ENCODE measurements at places on chromosomes 1 and 21.

DNA sequence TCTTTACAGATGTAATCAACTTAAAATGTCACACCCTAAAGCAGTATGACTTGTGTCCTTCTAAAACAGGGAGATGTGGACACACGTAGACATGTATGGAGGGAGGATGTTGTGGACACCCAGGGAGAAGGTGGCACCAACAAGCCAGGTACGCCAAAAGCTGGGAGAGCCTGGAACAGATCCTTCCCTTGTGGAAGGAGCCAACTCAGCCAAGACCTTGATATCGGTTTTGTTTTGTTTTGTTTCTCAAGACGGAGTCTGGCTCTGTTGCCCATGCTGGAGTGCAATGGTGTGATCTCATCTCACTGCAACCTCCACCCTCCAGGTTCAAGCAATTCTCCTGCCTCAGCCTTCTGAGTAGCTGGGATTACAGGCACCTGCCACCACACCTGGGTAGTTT is 45.6 kb downstream of the CHAF1B start:
- no peak for DNase-seq

DNA sequence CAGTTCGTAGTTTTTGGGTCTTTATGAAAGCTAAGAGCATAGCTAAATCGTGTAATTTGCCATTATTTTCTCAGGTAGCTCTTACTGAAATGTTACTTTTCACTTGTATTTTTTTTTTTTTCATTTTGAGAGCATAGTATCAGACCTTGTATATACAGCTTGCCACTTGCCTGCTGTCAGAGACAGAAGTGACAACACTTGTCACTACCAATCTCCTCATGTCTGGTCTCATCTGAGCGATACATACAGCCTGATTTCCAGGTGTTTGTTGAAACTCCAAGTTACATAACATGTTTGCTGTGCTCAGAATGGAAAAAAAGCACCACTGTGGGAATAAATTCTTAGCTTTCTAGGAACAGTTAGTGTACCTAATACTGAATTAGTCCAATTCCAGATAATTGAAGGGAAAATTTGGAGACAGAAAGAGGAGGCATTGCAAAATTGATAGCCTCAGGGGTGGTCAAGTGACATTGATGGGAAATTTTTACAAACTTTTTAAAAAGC is 621.4 kb upstream of the PKN2 start:
- no peak for DNase-seq

DNA sequence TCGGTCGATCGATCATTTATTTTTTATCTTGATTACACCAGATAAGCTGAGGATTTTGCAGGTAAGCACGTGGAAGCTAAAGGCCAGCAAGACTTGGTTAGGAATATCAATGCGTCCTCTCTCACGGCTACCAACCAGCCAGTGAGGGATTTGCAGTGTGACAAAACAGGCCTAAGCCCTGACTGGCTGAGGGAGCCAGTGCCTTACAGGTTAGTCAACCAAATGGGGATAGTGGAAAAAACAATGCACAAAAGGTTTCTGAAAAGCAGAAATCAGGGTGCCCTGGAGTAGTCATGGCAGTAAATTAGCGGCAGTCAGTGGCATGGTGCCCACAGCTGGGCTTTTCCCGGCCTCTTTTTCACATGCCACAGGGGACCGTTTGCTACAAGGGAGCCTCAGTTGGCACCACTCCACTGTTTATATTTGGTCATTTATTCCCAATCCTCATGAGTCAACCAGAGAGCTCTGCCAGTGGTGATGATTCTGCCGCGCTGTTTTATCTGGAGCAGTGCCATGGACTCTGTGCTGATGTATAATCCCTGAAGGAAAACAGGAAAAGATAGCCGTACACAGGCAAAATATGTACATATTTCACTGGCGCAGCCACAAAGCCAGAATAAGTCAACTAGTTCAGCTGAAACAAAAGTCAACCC is 167.6 kb downstream of the RHOU start:
- DNase-seq = peak; percentile 97

- DNase-seq = no peak
Observed at GRCh38 chr1:112791723-112792104, 76.6 kb upstream of the PPM1J start.

- DNase-seq = no peak
Observed at GRCh38 chr1:100400404-100400803, 48.1 kb downstream of the CDC14A start.

DNA sequence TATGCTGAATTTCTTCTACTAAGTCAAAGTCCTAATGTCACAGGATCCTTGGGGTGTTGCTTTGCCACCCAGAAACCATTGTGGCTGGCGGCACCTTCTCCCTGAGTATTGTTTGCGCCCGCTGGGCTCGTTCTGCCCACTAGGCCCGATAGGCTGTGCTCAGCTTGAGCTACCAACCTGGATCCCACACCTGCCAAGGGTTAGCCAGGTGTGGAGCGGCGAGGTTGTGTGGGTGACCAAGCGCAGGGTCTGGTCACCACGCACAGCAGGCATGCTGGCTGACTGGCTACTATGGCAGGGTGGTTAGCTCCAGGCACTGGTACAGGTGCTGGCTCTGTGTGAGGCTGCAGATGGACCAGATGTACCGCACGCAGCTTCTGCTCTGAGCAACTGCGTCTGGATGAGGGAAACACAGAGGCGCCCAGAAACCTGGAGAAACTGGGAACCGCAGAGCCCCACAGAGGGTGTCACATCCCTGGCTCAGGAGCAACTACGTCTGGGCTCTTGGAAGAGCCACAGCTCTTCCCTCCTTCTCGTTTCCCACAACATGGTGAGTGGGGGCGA is 50.3 kb upstream of the SCYL3 start:
- no peak for DNase-seq

DNA sequence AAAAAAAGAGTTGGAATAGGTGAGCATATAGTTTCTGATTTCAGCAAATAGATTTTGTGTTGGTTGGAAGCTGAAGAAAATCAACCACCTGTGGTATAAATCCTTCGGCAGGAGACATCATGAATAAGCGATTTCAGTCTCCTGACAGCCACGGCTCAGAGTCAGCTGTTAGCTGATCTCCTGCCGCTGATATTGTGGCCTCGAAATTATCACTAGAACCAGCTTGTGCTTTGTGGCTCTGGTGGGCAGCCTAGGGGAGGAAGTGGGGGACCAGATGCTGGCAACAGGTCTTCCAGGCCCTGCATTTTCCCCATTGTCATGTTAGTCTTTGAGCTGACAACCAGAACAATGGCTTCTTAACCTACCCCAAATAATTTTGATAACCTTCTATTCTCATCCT is 842 bp upstream of the GCSAML start:
- no peak for DNase-seq

DNA sequence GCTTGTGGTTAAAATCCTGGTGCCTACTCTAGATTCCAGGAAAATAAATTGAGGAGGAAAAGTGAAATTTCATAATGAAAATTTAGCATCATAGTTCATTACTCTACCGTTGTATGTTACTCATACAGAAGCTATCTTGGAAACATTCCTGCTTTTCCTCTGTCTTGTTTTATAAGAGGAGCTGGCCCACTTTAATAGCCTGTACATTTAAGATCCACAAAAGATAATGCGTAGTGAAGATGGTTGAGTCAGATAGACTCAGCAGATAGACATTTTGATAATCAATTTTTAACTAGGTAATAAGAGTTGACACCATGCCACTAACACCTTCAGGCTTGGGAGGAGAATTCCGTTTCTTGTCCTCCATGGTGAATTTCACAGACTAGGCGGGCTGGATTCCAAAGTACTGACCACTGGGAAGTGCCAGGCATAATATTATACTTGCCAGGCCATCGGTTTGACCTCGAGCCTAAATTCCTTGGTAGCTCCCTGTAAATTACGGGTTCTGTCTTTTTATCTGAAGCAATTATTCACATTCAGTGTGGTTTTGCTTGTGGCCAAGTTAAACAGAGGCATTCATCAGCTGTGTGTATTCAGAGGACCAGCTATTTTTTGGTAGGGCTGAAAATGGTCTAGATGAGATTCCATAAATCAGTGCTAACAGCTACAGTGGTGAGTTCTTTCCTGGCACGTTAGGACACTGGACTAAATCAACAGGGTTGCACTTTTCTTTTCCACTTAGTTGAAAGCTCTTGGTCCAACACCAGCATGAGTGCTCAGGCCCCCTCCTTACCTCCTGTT is 111.9 kb upstream of the KAZN start:
- peak; percentile 57 for DNase-seq

- DNase-seq = peak; percentile 28
Observed at GRCh38 chr1:24914226-24915069, 15.6 kb downstream of the RUNX3 start.

DNA sequence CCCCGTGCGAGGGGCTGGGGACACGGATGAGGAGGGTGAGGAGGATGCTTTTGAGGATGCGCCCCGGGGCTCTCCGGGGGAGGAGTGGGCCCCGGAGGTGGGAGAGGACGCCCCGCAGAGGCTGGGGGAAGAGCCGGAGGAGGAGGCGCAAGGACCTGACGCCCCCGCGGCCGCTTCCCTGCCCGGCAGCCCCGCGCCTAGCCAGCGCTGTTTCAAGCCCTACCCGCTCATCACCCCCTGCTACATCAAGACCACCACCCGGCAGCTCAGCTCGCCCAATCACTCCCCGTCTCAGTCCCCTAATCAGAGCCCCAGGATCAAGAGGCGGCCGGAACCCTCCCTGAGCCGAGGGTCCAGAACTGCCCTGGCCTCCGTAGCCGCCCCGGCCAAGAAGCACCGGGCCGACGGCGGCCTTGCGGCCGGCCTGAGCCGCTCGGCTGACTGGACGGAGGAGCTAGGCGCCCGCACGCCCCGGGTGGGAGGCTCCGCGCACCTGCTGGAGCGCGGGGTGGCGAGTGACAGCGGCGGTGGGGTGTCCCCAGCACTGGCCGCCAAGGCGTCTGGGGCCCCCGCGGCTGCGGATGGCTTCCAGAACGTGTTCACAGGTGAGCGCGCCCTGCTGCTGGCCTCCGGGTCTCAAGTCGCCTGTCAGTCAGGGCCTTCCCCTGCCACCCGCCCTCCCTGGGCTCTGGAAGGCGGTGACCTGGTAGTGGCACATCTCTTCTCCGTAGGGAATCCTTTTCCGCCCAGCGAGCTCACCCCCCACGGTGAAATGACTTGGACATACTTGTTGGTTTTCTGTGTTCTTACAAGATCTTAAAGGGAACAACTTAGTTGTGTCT is 1.7 kb downstream of the FMN2 start:
- peak; percentile 63 for DNase-seq
